ENCODE measurements at places on chromosomes 6 and 20.

GRCh38 chr6:143061597-143062385 is 1.1 kb downstream of the AIG1 start:
- DNase-seq = peak; percentile 29

DNA sequence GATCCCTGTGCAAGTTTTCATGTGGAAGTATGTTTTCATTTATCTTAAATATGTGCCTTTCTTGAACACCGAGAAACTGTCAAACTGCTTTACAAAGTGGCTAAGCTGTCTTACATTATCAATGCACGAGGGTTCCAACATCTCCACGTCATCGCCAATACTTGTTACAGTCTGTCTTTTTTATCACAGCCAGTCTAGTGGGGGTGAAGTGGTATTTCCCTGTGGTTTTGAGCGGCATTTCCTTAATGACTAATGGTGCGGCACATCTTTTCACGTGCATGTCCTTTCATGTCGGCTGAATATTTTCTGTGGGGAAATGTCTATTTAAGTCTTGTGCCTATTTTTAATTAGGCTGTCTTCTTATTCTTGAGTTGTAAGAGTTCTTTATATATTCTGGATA is 280.4 kb downstream of the FOXC1 start:
- no peak for DNase-seq

- DNase-seq = no peak
Observed at GRCh38 chr6:150053450-150053849, 15.5 kb downstream of the ULBP3 start.

GRCh38 chr6:155371230-155371629 is 56.9 kb upstream of the TFB1M start:
- DNase-seq = no peak

DNA sequence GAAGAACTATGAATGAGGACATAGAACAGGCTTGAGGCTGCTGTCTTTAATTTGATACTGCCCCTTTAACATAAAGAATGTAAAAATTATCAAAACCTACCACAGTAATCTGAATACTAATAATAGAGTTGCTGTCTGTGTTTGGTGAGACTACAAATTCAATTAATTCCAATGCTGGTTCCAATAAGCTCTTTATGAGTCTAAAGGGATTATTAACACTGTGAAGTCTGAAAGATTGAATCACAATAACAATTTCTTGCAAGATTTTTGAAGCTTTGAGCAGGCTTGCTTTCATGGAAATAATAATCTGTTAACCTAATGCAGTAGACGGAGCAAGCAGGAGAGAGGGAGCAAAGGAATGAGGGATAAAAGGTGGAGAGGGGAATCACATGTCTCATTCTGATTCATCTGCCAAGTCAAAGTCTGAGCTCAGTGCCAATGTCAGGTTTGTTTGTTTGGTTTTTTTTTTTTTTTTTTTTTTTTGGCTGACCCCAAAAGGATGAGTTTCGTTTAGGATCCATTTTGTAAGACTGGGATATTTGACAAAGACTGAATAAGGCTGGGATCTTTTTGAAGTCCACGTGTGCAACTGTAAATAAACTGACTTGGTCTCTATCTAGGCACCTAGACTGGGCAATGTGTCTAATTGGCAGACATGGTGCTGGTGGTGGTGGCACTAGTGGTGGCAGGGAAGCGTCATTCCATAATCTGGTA is 211.6 kb downstream of the RNF144B start:
- no peak for DNase-seq

GRCh38 chr6:90271831-90272230 is 24.8 kb downstream of the BACH2 start:
- DNase-seq = no peak

- DNase-seq = peak; percentile 72
Observed at GRCh38 chr6:16318538-16318937, 80.2 kb downstream of the GMPR start.

DNA sequence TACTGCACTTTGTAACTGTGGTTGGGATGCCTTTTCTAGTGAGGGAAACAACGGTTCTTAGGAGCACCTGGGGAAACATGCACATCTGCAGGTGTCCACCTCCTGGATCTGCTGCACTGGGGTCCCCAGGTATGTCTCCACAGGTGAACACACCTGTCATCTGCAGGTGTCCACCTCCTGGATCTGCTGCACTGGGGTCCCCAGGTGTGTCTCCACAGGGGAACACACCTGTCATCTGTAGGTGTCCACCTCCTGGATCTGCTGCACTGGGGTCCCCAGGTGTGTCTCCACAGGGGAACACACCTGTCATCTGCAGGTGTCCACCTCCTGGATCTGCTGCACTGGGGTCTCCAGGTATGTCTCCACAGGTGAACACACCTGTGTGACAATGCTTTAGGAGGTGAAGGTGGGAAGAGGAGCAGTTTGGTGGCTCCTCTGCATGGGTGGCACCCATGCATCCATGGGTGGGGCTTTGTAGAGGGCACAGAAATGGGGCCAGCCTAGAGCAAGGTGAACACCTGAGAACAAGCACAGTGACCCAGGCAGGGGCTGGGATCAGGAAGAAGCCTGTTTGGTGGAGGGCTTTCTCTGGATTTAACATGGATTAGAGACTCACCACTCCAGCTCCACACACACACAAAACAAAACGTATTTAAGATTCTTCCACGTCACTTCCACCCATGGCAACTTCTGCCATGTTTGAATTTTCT is 206.0 kb upstream of the CDH4 start:
- DNase-seq = no peak

Measured in Ammon's horn (tissue), 1 donor.